ENCODE measurements at places on chromosomes 12 and 14.

DNA sequence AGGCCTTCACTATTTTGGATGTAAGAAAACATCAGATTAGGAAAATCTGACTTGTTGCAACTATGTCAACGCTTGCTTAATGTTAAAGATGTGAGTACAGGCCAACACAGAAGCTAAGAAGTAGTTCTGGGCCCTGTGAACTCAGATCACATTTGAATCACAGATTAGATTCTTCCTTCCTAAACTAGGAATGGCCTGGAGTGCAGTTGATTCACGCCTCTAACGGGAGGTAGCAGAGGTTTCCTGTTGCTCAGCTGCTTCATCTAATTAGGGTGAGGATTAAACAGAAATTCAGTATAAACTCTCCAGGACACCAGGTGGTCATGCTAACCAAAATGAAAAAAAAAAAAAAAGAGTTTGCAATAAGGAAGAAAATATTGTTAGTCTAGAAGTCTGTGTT, 314.3 kb downstream of the TRHDE start:
- no peak overlapping the region for H3K4me3 ChIP-seq
- peak; percentile 5 for DNase-seq
- H3K4me1 ChIP-seq = no peaks in the 10 kb centered on the region
- no peaks in the 10 kb centered on the region for H3K36me3 ChIP-seq
- H3K27ac ChIP-seq = no peak overlapping the region

DNA sequence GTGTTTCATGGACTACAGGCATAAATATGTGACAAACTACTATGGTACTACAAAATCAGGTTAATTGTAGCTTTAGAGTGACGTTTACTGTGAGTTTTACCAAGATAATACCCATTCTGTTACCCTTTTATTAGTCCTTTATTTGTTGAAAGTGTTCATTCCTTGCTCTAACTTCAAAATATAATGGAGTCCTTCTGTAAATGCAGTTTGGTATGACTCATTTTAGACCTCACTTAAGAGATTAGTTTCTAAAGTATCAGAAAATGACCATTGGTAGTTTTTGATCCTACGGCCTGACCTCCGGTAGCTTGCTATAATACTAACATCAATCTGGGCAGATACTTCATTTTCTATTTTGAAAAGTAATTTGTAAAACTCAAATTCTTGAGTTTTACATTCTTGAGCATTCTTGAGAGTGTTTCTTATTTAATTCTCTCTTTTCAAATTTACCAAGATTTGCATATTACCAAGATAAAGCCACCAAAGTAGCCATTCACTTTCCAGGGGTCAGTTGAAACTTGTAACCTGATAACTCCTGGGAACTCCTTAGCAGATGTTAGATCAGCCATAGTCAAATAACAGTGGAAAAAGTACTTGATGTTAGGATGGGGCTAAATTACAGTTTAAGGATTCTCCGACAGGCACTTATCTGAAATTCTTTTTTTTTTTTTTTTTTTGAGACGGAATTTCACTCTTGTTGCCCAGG, 4.2 kb downstream of the HSPA2 start:
- H3K27me3 ChIP-seq = no peaks in the 10 kb centered on the region
- H3K36me3 ChIP-seq = no peaks in the 10 kb centered on the region

GRCh38 chr14:94699831-94700230, 70.1 kb downstream of the GSC start:
- no peaks in the 10 kb centered on the region for H3K36me3 ChIP-seq
- no peaks in the 10 kb centered on the region for H3K27me3 ChIP-seq
- H3K4me1 ChIP-seq = no peaks in the 10 kb centered on the region
- DNase-seq = no peak

GRCh38 chr12:15320881-15321280, 1.4 kb upstream of the PTPRO start:
- no peak overlapping the region for H3K27ac ChIP-seq
- no peak for DNase-seq
- no peaks in the 10 kb centered on the region for H3K36me3 ChIP-seq
- H3K27me3 ChIP-seq = peaks cover 10% of the 10 kb centered on the region

GRCh38 chr14:61520576-61520975, 174.7 kb upstream of the HIF1A start:
- no peak overlapping the region for H3K27ac ChIP-seq
- H3K4me3 ChIP-seq = no peak overlapping the region
- DNase-seq = no peak
- H3K4me1 ChIP-seq = peaks cover 38% of the 10 kb centered on the region
- no peaks in the 10 kb centered on the region for H3K27me3 ChIP-seq
- H3K36me3 ChIP-seq = no peaks in the 10 kb centered on the region

DNA sequence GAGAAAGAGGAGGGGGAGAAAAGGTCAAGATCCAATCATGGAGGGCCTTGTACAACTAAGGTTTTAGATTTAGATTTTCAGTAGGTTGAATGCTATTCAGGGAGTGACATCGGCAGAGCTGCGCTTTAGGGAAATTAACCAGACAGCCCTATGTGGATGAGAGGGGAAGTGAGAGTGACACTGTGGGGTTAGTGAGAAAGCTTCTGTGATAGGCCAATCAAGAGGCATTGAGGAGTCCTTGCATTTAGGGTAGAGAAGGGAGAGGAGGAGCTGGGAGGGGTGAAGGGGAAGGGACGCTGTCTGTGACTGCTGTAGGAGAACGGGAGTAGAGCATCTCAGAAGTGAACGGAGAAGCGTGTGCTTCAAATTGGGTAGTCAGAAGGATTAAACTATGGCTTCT, 3.4 kb downstream of the HSD17B6 start:
- no peak overlapping the region for H3K27ac ChIP-seq
- no peaks in the 10 kb centered on the region for H3K27me3 ChIP-seq
- H3K36me3 ChIP-seq = no peaks in the 10 kb centered on the region
- DNase-seq = peak; percentile 33
- peaks cover 9% of the 10 kb centered on the region for H3K4me1 ChIP-seq

GRCh38 chr12:97276661-97277429, 185.8 kb upstream of the RMST start:
- no peak overlapping the region for H3K4me3 ChIP-seq
- peaks cover 16% of the 10 kb centered on the region for H3K4me1 ChIP-seq
- no peak overlapping the region for H3K27ac ChIP-seq
- peak; percentile 20 for DNase-seq
- H3K27me3 ChIP-seq = peaks cover 15% of the 10 kb centered on the region

GRCh38 chr14:95651821-95652583, 34.2 kb upstream of the TCL1B start:
- no peaks in the 10 kb centered on the region for H3K27me3 ChIP-seq
- H3K4me1 ChIP-seq = peaks cover 5% of the 10 kb centered on the region
- H3K36me3 ChIP-seq = no peaks in the 10 kb centered on the region
- no peak overlapping the region for H3K4me3 ChIP-seq
- no peak for DNase-seq
- no peak overlapping the region for H3K27ac ChIP-seq

GRCh38 chr14:56170877-56171422, 52.7 kb downstream of the PELI2 start:
- no peaks in the 10 kb centered on the region for H3K27me3 ChIP-seq
- peaks cover 33% of the 10 kb centered on the region for H3K4me1 ChIP-seq
- peak overlapping the region; percentile 11 for H3K27ac ChIP-seq
- no peaks in the 10 kb centered on the region for H3K36me3 ChIP-seq

GRCh38 chr14:102206918-102207317, 67.2 kb downstream of the WDR20 start:
- H3K4me3 ChIP-seq = no peak overlapping the region
- H3K27ac ChIP-seq = no peak overlapping the region
- H3K4me1 ChIP-seq = peaks cover under 1% of the 10 kb centered on the region
- H3K36me3 ChIP-seq = peaks cover 89% of the 10 kb centered on the region
- DNase-seq = no peak

DNA sequence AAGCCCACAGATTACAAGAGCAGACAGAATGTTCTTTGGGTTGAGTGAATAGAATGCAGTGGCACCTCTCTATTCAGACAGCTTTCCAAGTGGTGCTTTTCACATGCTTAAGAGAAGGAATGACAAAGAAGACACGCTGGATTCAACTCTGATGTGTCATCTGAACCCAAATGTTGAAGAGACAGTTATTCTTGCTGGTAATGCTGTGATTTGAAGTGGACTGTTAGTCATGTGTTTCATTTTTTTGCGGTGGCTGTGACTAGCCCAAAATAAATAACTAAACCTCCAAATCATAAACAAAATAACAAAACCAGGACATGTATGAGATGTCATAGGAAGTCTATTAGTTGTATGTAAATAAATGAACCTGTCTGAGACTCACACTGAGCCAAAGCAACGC, 391.8 kb upstream of the PRICKLE1 start:
- H3K36me3 ChIP-seq = no peaks in the 10 kb centered on the region
- no peak overlapping the region for H3K27ac ChIP-seq
- no peak overlapping the region for H3K4me3 ChIP-seq
- no peaks in the 10 kb centered on the region for H3K27me3 ChIP-seq

- no peak overlapping the region for H3K4me3 ChIP-seq
- H3K36me3 ChIP-seq = no peaks in the 10 kb centered on the region
- H3K27me3 ChIP-seq = no peaks in the 10 kb centered on the region
- no peak for DNase-seq
- no peak overlapping the region for H3K27ac ChIP-seq
Observed at GRCh38 chr12:7868391-7868790, 4.3 kb downstream of the SLC2A14 start.

- H3K27me3 ChIP-seq = no peaks in the 10 kb centered on the region
- no peak overlapping the region for H3K4me3 ChIP-seq
- H3K27ac ChIP-seq = no peak overlapping the region
Observed at GRCh38 chr12:133026996-133027395, 10.3 kb upstream of the ZNF84 start.

DNA sequence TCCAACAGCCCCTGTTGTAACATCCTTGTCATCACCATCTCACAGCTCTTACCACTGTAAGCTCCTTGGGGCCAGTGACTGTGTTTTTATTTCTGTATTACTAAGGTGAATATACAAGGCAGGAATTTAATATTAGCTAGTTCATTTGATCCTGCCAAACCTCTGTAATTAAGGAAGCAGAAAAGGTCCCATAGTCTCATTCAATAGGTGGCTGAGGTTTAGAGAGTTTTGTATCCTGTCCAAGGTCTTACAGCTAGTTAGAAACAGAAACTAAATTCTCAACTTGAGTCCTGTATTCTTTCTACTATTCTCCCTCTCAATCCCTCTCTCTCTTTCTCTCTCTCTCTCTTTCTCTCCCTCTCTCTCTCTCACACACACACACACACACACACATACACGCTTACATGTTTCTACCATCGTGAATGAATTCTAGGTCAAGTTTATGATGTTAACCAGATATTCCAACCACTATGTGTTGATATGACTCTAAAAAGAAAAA, 543 bp upstream of the GLIPR1 start:
- H3K27me3 ChIP-seq = no peaks in the 10 kb centered on the region
- H3K36me3 ChIP-seq = no peaks in the 10 kb centered on the region
- no peak for DNase-seq
- H3K4me3 ChIP-seq = peak overlapping the region; percentile 44
- H3K4me1 ChIP-seq = peaks cover 24% of the 10 kb centered on the region
- peak overlapping the region; percentile 85 for H3K27ac ChIP-seq

DNA sequence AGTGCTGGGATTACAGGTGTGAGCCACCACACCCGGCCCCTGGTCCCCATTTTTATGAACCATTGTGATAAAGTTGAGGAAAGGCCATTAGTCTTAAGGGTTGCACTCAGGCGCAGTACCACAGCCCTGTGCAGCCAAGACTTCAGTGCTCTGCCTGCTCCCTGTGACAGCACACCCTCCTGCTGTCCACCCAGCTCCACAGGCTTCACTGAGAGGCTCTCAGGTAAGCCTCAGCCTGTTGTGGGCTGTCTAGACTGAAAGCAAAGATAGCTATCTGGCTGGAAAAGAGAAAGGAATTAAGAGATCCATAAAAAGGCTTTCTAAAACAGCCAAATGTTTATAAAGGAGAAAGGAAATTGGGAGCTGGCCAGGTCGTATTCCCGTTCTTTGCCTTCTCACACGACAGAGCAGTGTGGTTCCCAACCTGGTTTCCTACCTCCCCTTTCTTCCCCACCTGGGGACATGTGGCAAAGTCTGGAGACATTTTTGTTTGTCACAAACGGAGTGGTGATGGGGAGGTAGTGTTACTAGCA, 19.1 kb upstream of the DNM1L start:
- DNase-seq = no peak
- H3K36me3 ChIP-seq = no peaks in the 10 kb centered on the region
- H3K4me1 ChIP-seq = no peaks in the 10 kb centered on the region
- H3K27me3 ChIP-seq = no peaks in the 10 kb centered on the region
- H3K4me3 ChIP-seq = no peak overlapping the region

DNA sequence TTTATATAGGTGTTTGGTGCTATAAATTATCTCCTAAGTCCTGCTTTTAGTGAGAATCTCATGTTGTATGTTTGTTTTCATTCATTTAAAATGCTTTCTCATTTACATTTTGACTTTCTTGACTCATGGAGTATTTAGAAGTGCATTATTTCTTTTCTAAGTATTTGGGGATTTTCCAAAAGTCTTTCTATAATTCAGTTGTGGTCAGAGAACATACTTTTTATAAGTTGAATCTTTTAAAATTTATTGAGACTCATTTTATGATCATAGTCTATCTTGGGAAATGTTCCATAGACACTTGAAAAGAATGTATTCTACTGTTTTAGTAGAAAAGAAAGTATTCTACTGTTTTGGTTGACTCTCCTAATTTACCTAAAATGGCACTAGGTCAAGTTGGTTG, 168.2 kb downstream of the AKAP6 start:
- H3K4me1 ChIP-seq = no peaks in the 10 kb centered on the region
- no peak overlapping the region for H3K4me3 ChIP-seq
- H3K36me3 ChIP-seq = no peaks in the 10 kb centered on the region
- no peak for DNase-seq
- H3K27me3 ChIP-seq = no peaks in the 10 kb centered on the region

DNA sequence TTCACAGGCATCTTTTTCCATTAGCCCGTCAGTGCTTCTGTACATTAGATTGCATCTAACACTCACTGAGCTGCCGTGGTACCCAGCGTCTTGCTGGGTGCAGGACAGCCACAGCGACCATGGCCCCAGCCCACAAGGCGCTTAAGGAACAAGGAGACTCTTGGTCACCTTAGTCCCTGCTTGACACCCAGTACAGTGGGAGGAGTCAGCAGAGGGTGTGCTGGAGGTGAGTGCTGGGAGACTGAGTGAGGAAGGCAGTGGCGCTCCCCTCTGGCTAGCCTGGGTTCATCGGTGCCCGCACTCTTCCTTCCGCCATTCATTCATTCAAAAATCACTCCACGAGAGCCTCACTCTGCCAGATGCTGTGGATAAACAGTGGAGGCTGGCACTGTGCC, 21.8 kb downstream of the FBLN5 start:
- no peak overlapping the region for H3K27ac ChIP-seq
- H3K4me3 ChIP-seq = no peak overlapping the region
- no peak for DNase-seq

- no peaks in the 10 kb centered on the region for H3K27me3 ChIP-seq
- no peak for DNase-seq
- no peak overlapping the region for H3K4me3 ChIP-seq
- peaks cover 11% of the 10 kb centered on the region for H3K4me1 ChIP-seq
Observed at GRCh38 chr12:26868447-26869103, 35.6 kb upstream of the ITPR2 start.

All from stomach (tissue), 19 donors.